Fibroblast of lung (primary cell): ENCODE measurements at places on chromosomes 13 and 19. TPM values are rescaled to one million over a fixed set of nuclear protein-coding genes. Genes with fewer than 3 reads are reported as not detected.

TNFSF9 gene
- 0.26 and 0.66 TPM in 2 replicates for total RNA-seq

DNA sequence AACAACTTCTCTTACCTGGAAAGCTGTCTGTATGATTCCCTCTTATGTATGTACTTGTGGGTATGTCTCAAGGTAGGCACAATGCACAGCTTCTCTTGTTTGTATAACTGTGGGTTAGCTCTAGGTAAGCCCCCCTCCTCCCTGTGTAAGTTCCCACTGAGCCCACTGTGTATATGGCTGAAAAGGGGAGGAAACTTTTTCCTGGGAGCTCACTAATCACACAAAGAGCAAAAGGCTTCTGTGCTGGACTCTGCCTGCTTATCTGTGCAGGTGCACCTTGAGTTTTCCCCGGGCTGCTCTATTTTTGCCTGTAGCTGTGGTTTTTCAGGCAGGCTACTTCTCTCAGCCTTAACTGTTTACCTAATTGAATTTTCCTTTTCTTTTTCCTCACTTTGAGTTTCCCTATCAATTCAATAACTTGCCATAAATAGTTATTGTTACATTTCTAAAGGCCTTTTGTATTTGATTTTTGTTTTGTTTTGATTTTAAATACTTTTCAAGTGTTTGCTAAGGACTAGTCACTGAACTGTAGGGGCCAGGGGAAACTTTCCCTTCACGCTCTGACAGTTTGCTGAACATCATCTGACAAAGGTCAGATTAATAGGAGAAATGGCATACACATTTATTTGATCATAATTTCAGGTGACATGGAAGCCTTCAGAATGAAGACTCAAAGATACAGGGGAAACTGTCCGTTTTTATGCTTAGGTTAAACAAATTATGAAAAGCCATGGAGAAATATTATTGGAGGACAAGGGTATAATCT is 423.5 kb upstream of the ATXN8OS start:
- H3K27ac ChIP-seq, result no peak overlapping the region
- H3K36me3 ChIP-seq, result no peaks in the 10 kb centered on the region
- H3K27me3 ChIP-seq, result no peaks in the 10 kb centered on the region
- no peak for DNase-seq
- H3K4me1 ChIP-seq, result no peaks in the 10 kb centered on the region

GRIN2D gene
- under 0.01 TPM in 2 replicates for total RNA-seq

LILRA1 gene
- total RNA-seq, result not detected in 2 replicates

DNA sequence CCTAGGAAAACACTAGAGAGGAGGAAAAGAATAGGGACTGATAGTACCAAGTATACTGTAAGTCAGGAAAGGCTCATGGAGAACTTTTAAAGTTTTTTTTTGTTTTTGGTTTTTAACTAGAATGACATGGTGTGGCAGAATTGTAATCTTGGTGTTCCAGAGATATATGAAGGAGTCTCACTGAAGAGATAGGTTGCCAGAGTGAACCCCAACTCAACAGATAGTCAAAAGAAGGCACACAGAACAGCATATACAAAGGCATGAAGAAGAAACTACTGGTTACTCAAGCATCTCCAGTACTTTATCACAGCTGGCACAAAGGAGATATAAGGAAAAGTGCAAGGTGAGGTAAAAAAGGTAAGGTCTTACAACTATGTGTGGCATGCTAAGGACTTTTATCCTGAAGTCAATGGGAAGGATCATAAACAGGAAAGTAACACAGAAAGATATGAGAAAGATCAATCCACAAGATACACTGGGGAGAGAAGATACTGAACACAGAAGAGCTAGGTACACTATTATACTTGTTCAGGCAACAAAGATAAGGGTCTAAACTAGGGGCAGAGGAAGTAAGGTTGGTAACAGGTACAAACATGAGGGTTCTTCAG is 6.0 kb downstream of the KPNA3 start:
- no peaks in the 10 kb centered on the region for H3K27me3 ChIP-seq
- peaks cover 2% of the 10 kb centered on the region for H3K4me1 ChIP-seq
- no peaks in the 10 kb centered on the region for H3K36me3 ChIP-seq
- DNase-seq, result no peak

ABHD13 gene
- 7.1 and 7.7 TPM in 2 replicates for total RNA-seq

DNA sequence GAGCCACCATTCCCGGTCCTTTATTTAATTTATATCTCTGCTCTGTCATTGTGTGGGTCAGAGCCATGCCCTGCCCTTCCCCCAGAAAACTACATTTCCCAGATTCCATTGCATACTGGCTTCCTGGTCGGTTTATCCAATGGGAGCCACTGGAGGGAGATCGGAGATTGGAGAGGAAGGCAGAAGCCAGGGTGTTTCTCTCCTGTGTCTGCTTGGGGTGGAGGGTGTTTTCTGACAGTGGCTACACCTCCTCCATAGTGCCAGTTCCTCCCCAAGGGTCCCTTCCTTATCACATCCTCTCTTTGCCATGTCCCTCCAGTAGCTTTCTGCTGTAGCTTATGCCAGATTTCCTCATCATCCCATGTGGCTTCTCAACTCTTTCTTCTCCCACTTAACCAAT is 19.0 kb downstream of the OLFM2 start:
- H3K36me3 ChIP-seq, result no peaks in the 10 kb centered on the region
- DNase-seq, result peak; percentile 43
- H3K4me1 ChIP-seq, result peaks cover 4% of the 10 kb centered on the region
- no peak overlapping the region for H3K27ac ChIP-seq
- peaks cover 10% of the 10 kb centered on the region for H3K27me3 ChIP-seq

DNA sequence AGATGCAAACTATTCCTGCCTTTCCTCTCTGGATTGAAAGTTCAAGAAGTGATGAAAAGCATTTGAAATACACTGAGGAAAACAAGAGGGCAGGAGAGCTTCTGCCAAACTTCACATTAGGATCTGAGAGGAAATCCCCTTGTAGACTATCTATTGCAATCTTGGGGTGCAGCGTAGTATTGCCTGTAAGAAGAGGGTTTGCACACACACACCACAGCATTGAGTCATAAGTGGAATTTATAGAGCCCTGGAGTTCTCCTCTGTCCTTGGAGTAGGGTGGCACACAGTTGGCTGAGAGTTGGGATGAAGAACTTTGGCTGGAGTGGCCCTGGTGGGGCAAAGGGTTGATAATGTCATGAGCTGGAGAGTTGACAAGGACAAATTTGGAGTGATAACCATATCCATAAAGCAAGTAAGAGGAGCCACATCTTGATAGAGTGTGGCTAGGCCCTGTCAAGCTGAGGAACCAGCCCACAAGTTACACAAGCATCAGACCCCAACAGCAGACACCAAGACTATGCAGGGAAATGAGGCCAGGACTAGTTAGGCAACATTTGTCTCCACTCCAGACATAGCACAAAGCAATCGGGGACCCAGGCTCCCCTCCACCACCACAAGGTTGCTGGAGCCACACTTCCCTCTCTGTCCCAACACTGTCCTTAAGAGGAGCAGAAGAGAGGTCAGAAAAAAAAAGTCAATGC is 520.9 kb downstream of the KLF5 start:
- H3K4me3 ChIP-seq, result no peak overlapping the region
- no peaks in the 10 kb centered on the region for H3K27me3 ChIP-seq
- no peak for DNase-seq
- H3K4me1 ChIP-seq, result no peaks in the 10 kb centered on the region

SCN1B gene
- total RNA-seq, result 14.1 and 14.5 TPM in 2 replicates

- no peak overlapping the region for H3K27ac ChIP-seq
- H3K4me3 ChIP-seq, result no peak overlapping the region
- H3K27me3 ChIP-seq, result no peaks in the 10 kb centered on the region
- no peak for DNase-seq
Observed at GRCh38 chr13:21913010-21913409, 242.1 kb downstream of the FGF9 start.

DNA sequence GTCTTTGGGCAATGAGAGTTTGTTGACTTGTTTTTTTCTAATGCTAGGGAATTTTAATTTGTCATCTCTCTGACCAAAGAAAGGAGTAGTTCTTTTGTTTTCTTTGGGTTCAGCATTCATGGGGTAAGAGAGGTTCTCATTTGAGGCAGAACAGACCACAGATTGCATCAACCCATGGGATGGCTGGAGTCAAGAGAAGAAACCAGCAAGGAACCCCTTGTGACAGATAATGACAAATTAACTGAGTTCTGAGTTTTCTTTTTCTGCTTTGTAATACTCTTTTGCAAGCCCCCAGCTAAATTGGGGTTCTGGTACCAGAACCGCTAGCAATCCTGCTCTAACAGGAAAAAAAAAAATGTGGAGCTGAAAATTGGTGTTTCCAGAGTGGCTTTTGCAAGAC is 864.1 kb downstream of the DIAPH3 start:
- H3K27me3 ChIP-seq, result no peaks in the 10 kb centered on the region
- H3K27ac ChIP-seq, result no peak overlapping the region

ZNF878 gene
- under 0.01 TPM in 1 of 2 replicates, not detected in the other for total RNA-seq
